ENCODE measurements at places on chromosomes 11 and 22.

DNA sequence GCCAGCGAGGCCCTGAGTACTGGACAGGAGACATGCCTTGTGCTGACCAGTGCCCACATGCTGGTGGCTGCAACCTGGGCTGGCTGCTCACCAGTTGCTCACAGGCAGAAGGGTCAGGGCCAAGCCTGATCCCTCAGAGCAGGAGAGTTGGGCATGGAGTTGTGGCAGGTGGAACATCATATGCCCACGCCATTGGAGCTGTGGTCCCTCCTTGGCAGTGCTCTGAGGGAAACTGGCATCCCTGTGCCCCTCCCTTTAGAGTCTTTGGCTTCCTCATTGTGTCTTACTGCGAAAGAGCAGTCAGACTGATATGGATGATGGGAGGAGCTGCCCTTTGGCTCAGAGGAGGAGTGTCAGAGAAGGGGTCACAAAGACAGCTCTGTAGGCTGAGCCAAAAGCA, 3.1 kb upstream of the MYEOV start:
- DNase-seq, result no peak

DNA sequence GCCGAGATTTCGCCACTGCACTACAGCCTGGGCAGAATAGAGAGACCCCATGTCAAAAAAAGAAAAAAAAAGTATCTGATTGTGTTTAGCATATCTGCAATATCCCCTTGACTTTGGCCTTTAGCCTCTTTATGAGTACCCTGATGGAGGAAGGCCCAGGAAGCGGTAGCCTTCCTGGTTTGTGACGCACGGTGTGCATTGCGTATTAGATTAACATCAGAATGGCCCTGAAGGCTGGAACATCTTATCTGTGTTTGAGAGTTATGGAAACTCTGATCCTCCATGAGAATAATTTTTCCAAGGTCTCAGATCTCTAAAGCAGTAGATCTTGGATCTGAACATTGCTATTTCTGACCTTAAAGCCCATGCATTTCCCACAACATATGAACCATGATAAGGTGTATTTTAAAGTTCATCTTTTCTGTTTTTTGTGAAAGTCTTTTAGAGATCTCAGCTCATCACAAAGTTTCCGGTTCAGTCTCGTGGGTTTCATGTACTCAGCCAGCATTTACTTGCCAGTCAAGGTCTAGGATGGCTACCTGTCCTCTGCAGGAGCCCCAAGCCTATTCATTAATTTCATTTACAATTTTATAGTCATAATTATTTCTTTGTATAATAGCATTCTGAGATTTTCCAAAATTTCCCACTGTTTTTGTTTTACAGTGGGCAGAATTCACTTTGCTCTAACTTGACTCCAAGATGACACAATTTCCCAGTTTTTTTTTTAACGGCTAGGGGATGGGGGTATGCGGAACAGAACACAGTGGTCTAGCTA, 605 bp upstream of the FDX1 start:
- DNase-seq, result no peak

GRCh38 chr11:100776212-100776896, 89.3 kb downstream of the ARHGAP42 start:
- no peak for DNase-seq

DNA sequence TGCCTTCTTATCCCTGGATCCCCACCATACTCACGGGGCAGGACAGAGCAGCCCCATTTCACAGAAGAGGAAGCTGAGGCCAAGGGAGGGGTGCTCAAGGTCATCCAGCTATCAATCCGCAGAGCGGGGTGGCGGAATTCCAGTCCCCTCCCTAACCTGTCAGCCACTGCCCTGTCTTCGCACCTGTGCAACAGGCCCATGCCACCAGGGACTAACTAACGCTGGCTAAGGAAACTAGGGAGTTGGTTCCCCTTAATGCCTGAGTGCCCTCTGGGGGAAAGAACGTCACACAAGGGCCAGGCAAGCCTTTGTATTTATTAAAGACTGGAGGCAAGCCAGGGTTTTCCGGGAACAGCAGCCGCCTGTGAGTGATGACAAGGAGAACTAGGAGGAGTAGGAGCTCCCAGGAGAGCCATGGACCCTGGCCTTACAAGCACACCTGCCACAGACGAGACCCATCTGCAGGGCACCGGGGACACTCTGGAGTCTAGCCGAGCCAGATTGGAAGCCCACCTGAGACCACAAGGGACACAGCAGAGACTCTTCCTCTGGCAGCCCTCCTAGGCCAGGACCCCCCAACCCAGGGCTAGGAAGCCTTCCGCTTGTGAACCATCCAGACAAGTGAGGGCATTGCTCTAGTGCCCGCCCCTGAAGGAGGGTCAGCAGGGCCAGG, 64.4 kb downstream of the MYH9 start:
- DNase-seq, result no peak

DNA sequence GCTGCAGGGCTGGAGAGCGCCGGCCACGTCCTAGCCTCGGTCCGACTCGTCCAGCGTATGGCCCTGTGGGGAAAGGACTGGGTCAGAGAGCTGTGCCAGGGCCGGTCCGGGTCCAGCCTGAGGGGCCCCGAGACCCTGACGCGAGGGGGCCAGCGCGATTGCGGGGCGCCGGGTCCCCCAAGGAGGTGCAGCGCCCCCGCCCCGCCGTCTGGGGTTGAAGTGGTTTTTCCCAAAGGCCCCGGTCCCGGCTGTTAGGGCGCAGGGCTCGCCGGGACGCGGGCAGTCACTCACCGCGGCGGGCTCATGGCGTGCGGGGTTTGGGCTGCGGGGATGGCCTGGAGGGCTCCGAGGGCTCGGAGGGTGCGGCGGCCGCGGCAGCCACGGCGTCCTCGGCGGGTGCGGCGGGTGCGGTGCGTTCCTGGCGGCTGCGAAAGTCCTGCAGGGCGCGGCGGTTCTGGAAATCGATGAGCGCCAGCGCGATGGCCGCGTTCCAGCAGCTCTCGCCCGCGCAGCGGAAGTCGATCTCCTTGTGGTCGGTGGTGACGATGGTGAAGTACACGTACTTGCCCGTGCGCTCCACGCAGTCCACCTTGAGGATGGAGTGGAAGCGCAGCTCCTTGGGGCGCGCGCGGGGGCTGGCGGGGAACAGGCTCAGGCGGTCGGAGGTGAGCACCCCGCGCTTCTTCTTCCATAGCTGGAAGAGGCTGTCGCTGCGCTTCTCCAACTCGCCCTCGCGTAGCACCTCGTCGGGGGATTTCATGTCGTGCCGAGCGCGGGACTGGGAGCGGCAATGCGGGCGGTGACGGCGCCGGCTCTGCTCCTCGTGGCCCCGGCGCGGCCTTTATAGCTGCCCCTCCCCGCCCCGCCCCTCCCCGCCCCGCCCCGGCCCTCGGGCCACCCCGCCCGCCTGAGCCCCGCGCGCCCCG, at the start of gene PHLDA2:
Gene PHLDA2, minus strand, starts transcription at position 816 of the 926 bp plus-strand sequence. Its CDS starts 56 bp downstream, at position 760.
- DNase-seq, result no peak

DNA sequence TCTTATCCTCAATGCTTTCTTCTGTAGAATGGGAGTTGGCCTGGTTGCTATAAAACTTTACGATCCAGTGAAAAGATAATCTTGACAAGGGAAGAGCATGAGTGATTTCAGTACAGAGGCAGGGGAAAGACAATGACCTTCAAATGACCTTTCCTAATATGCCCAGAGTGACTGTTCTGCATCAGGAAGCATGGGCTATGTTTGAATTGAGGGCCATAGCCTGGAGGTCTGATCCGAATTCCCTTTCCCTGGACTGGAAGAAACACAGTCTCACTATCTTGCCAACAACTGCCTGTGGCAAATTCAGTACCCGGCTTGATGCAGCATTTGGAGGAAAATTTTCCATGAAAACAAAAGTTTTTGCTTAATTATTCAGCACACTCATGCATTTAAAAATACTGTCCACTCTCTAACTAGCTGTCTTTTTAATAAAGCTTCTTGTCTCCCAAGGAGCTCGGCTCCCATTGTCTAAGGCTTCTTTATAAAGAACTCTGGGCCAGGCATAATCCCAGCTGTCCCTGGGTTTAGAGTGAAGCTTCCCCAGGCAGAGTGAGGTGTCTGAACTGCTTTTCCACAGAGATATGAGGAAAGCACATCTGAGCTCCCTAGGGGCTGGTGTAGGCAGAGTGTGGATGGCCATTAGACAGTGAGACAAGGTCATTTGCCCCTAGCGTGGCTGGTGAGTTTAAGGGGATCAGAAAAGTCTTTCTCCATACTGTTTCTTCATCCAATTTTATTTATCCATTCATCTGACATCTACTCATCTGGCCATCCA, 132.7 kb upstream of the CADM1 start:
- no peak for DNase-seq

DNA sequence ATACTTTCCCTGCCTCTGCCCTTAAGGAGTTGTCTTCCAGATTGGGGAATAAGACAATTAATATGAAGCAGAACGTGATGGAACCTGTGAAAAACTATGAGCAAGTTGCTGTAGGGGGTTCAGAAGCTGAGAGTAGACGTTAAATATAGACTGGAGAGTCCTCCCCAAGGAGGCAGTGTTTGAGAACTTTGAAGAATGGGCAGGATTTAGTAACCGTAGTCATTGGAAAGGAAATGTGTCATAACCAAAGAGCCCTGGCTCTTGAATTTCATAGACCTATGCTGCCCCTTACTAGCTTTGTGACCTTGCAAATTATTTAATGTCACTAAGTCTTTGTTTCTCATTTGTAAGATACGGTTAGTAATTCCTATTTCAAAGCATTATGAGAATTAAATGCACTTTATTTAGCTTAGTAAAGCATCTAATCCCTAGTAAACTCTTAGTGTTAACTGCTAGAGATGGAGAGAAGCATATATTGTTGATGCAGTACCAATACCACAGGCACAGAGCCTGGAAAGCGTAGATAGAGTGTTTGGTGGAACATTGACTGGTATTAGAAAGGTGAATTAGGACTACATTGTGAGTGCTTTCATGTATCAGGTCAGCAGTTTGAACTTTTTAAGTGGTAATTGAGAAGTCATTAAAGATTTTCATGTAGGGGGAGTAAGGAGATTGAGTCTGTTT, 54.1 kb downstream of the MCAM start:
- DNase-seq, result no peak

- no peak for DNase-seq
Observed at GRCh38 chr11:2173150-2173693, 1.6 kb upstream of the TH start.

DNA sequence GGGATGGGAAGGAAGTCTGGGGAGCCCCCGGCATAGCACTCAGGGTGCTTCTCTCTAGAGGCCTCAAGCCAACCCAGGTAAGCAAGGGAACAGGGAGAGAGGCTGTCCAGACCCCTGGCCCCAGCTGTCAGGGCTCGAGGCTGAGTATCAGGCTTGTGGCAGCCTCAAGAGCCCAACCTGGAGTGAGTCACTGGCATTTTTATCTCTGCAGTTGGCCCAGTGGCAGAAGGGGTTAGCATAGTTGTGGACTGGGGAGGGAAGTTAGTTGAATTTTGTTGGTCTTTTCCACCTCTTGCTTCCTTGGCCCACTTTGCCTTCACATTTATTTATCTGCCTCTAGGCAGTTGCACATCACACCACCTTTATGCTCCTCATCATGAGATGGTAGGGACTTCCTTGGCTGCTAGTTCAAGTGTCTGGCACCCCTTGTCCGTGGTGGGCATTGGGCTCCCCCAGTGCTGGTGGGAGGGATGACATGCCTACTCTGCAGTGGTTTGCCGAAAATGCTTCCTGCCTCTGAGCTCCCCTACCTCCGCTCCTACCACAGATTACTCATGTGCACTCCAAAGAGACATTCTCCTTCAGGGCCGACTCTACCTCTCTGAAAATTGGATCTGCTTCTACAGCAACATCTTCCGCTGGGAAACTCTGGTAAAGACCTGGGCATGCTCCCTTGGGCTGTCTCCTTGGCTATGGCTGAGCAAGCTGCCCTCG, 60.1 kb downstream of the SCN3B start:
- DNase-seq, result no peak

DNA sequence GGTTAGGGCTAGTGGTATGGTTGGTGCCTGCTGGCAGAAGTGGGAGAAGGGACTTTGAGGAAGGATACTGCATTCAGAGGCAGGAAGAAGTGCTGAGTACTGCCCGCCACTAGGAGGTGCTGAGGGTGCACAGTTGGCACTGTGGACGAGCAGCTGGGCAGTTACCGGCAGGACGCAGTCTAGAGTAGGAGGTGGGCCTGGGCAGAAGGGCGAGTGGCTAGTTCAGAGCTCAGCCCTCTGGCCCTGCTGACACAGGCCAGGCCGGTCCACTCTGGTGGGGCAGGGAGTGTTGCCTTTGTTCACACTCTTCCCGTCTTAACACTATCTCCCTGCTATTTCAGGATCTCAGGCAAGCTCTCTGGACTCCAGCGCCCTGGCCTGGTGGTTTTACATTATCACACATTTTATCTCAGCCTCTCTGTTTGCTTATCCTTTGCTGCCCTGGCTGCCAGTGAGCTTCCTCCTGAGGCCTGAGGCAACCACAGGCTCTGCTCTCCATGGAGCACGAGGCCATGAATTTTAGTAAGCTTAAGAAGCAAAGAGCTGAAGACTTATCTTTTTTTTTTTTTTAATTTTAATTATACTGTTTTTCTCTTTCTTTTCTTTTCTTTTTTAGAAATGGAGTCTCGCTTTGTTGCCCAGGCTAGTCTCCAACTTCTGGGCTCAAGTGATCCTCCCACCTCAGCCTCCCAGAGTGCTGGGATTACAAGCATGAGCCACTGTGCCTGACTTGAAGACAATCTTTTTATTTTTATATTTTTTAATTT, 26.9 kb downstream of the SNAP29 start:
- no peak for DNase-seq

DNA sequence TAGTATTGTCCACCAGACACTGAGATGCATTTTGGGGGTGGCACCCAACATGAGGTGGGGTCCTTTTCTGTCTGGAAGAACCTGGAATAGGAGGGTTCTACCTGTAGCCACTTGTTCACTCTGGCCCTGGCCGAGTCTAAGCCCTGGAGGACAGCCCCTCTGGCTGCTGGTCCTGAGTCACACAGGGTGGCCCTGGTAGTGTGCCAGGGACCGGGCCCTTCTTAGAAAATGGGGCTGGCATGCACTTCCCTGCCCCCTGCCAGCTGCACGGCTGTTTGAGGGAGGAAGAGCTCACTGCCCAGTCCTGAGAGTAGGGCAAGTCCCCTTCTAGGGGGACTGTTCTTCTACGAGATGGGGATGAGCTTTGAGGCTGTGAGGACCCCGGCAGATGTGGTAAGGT, 2.2 kb downstream of the PLCB3 start:
- DNase-seq, result no peak

DNA sequence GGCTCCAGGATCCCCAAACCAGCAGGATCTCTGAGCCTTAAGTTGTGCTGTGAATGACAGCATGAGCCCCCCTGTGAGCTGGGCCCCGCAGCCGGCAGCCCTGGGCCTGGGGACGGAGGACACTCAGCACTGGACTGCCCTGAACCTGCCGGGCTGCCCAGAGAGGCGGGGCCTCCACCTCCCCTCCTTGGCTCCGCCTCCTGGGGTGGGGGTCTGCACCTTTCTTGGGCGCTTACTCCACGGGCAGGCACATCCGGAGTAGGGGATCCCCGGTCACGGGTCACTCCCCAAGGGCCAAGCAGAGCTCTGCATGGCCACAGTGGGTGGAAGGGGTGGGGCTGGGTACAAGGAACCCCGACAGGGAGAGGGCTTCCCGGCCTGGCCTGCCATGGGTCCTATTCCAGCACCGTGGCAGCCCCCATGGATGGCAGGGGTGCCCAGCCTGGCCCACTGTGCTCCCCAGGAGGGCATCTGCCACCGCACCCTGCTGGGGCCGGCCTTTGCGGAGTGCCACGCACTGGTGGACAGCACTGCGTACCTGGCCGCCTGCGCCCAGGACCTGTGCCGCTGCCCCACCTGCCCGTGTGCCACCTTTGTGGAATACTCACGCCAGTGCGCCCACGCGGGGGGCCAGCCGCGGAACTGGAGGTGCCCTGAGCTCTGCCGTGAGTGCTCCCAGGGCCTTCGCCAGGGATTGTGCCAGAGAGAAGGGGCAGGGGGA, 5.4 kb downstream of the MUC5B start:
- no peak for DNase-seq

GRCh38 chr11:92531065-92531739, 306.6 kb downstream of the FAT3 start:
- no peak for DNase-seq

- DNase-seq, result peak; percentile 46
Observed at GRCh38 chr11:110429731-110430266, at the start of gene FDX1. Gene FDX1 (plus strand): TSS chr11:110429948. CDS start chr11:110430121, 173 bp downstream.

Measured in stimulated activated CD4-positive, alpha-beta T cell treated with anti-CD3 and anti-CD28 coated beads, Interleukin-1b, Interleukin-23, amount 100 ng/mL, for 1 hour (primary cell).